Neural crest cell (in vitro differentiated cells): ENCODE measurements at places on chromosomes 7 and 10. TPM values are rescaled to one million over a fixed set of nuclear protein-coding genes. Genes with fewer than 3 reads are reported as not detected.

GRCh38 chr7:12633582-12633981 lies 53.9 kb upstream of the ARL4A start:
- H3K27ac ChIP-seq = no peak overlapping the region
- no peaks in the 10 kb centered on the region for H3K27me3 ChIP-seq
- H3K4me1 ChIP-seq = no peaks in the 10 kb centered on the region
- no peak overlapping the region for H3K4me3 ChIP-seq

DNA sequence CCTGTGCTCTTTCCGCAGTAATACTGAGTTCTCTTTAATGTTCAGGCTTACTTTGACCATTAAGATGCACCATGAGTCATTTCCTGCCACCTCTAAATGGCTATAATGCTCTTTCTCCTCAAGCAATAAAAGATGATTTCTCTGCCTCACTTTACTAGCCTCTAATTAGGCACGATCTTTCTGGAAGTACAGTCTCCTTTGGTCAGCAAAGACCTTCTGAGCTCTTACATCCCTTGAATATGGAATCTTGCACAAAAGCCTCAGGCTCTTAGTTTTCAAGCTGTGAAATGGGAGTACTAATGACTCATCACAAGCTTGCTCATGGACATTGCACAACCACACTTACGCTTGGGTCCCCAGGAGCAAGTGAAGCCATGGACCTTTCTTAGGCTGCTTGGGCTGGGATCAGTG lies 85.9 kb downstream of the FRMD4A start:
- peaks cover 9% of the 10 kb centered on the region for H3K4me1 ChIP-seq
- no peaks in the 10 kb centered on the region for H3K36me3 ChIP-seq
- H3K4me3 ChIP-seq = no peak overlapping the region
- DNase-seq = no peak
- H3K27me3 ChIP-seq = no peaks in the 10 kb centered on the region

DNA sequence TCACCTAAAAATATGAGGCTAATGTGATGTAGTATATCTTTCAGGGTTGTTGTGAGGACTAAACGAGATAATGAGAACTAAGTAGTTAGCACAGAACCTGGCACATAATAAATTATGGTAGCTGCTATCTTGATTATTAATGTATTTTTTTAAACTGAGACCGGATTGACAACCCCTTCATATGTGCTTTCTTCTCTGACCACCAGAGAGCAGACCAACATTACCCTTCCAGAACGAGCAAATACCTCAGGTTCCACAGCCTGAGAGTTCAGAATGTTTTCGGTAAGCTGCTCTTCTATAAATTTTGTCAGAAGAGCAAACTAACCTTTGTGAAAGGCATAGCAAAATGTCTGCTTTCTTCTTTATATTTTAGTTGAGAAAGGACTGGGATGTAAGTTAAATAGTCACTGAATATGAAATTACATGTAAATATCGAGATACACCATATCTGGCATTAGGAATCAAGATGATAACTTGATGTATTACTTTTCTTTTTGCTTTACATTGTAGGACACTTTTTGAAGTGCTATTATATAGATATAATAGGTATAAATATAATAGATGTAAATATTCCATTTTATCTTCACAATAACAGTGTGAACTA lies 13.6 kb upstream of the BPGM start:
- H3K27me3 ChIP-seq = peaks cover 28% of the 10 kb centered on the region
- no peaks in the 10 kb centered on the region for H3K36me3 ChIP-seq
- no peak for DNase-seq

- no peak for DNase-seq
- no peaks in the 10 kb centered on the region for H3K27me3 ChIP-seq
- peak overlapping the region; percentile 5 for H3K4me3 ChIP-seq
- peaks cover 68% of the 10 kb centered on the region for H3K4me1 ChIP-seq
- H3K27ac ChIP-seq = no peak overlapping the region
Observed at GRCh38 chr10:614139-614711, 75.2 kb downstream of the DIP2C start.

- H3K27me3 ChIP-seq = no peaks in the 10 kb centered on the region
- peaks cover 22% of the 10 kb centered on the region for H3K4me1 ChIP-seq
- H3K36me3 ChIP-seq = peaks cover 22% of the 10 kb centered on the region
- no peak for DNase-seq
Observed at GRCh38 chr7:2116989-2117591, 115.7 kb downstream of the MAD1L1 start.

DNA sequence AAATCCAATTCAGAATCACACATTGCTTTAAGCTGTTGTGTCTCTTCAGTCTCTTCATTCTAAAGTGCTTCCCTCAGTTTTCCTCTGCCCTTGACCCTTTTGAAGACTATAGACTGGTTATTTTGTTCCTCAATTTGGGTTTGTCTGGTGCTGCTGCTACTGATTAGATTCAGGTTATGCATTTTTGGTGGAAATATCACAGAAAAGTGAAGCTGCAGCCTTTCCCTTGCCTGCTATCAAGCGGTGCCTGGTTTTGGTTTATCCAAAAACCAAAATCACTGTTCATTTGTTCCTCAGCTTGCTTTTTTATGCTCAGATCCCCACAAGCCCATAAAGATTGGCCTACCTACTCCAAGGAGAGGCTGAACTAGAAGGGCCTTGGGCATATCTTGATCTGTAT lies 55.2 kb downstream of the ELMO1 start:
- H3K36me3 ChIP-seq = no peaks in the 10 kb centered on the region
- no peak for DNase-seq
- H3K27me3 ChIP-seq = no peaks in the 10 kb centered on the region
- H3K4me1 ChIP-seq = peaks cover 17% of the 10 kb centered on the region
- no peak overlapping the region for H3K4me3 ChIP-seq

Gene TSPAN15
- 11.5 and 12.3 TPM in 2 replicates for total RNA-seq

Gene ZFAND2A
- 13.6 and 14.5 TPM in 2 replicates for total RNA-seq

Gene LDB3
- total RNA-seq = 0.56 and 1.0 TPM in 2 replicates

DNA sequence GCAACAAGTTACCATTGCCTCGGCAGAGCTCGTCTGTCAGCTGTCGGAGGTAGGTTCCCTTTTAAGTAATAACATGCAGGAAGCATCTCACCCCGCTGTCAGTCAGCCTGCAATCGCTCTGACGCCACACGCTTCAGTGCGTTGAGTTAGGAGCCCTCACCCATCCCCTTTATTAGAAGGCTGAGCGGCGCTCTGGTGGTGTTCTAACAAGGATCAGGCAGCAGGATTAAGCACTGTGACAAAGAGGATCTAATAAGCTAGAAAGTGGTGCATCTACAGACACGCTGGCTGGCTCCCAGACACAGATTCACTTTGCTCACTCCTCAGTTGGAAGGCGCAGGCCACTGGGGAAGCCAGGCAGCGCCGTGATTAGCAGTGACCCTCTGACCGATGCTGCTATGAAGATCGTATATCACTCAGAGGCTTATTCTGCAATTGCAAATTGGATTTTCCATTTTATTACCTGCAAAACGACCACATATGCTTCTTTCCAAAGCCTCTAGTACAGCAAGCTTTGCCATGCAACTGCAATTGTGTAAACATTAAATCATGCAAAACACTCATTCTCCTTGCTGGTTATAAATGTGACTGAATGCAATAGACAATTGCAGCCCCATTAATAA lies 117.7 kb downstream of the RSU1 start:
- H3K4me1 ChIP-seq = peaks cover 20% of the 10 kb centered on the region
- peaks cover 4% of the 10 kb centered on the region for H3K36me3 ChIP-seq
- no peak overlapping the region for H3K27ac ChIP-seq
- DNase-seq = no peak
- H3K27me3 ChIP-seq = peaks cover 58% of the 10 kb centered on the region

Gene FGF8
- 0.82 and 0.86 TPM in 2 replicates for total RNA-seq

- no peaks in the 10 kb centered on the region for H3K27me3 ChIP-seq
- H3K36me3 ChIP-seq = no peaks in the 10 kb centered on the region
- no peak for DNase-seq
- H3K4me1 ChIP-seq = no peaks in the 10 kb centered on the region
- no peak overlapping the region for H3K4me3 ChIP-seq
- H3K27ac ChIP-seq = no peak overlapping the region
Observed at GRCh38 chr10:32234471-32234870, 112.5 kb downstream of the EPC1 start.

DNA sequence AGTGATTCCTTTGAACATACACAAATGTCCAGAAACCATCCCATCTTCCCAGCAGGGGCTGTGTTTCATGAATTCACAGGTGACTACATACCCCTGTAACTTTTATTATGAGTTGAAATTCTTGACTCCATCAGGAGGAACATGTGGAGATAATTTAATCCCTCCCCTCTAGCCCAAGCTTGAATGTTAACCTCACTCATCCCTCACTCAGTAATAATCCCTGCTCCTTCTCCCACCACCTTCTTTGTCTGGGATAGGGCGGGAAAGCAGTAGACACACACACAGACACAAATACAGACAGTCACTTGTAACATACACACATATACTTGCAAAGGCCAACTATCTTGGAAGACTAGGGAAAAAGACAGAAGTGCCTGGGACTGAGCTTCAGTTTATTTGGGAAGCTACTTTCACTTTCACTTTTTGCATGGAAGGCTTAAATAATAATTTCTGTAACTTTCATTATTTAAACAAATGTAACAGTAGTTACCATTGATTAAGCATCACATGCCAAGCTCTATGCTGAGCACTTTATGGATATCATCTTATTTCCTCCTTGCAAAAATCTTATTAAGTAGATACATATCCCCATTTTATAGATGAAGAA lies 7.3 kb downstream of the AASS start:
- H3K4me1 ChIP-seq = peaks cover 34% of the 10 kb centered on the region
- no peaks in the 10 kb centered on the region for H3K27me3 ChIP-seq
- DNase-seq = no peak
- H3K27ac ChIP-seq = no peak overlapping the region

Gene SLC26A3
- not detected in 2 replicates for total RNA-seq

- H3K36me3 ChIP-seq = no peaks in the 10 kb centered on the region
- H3K27me3 ChIP-seq = peaks cover 7% of the 10 kb centered on the region
- no peaks in the 10 kb centered on the region for H3K4me1 ChIP-seq
- no peak overlapping the region for H3K4me3 ChIP-seq
Observed at GRCh38 chr7:51428217-51428887, 111.7 kb upstream of the COBL start.

- H3K27ac ChIP-seq = no peak overlapping the region
- no peaks in the 10 kb centered on the region for H3K36me3 ChIP-seq
- H3K27me3 ChIP-seq = no peaks in the 10 kb centered on the region
- no peak for DNase-seq
- no peaks in the 10 kb centered on the region for H3K4me1 ChIP-seq
Observed at GRCh38 chr7:134176037-134176350, 48.9 kb downstream of the LRGUK start.

GRCh38 chr7:42572056-42572455 lies 335.0 kb upstream of the GLI3 start:
- H3K27ac ChIP-seq = no peak overlapping the region
- no peaks in the 10 kb centered on the region for H3K4me1 ChIP-seq
- no peak for DNase-seq
- H3K4me3 ChIP-seq = no peak overlapping the region

DNA sequence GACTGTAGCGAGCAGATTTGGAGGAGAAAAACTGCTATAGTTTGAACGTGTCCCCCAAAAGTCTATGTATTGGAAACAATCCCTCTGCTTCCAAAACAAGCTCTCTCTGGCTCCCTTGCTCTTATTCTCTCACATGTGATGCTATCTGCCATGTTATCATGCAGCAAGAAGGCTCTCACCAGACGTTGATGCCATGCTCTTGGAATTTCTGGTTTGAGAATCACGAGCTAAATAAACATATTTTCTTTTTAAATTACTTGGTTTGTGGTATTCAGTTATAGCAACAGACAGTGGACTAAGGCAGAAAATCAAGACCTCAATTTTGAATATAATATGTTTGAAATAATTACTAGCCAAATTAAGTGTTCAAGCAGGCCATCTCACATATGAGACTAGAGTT lies 17.5 kb upstream of the GNAT3 start:
- H3K4me1 ChIP-seq = no peaks in the 10 kb centered on the region
- no peak for DNase-seq
- no peak overlapping the region for H3K4me3 ChIP-seq
- H3K36me3 ChIP-seq = no peaks in the 10 kb centered on the region
- no peaks in the 10 kb centered on the region for H3K27me3 ChIP-seq

Gene PAPOLB
- 0.23 and 0.26 TPM in 2 replicates for total RNA-seq

- H3K27ac ChIP-seq = no peak overlapping the region
- H3K36me3 ChIP-seq = peaks cover 7% of the 10 kb centered on the region
- H3K27me3 ChIP-seq = no peaks in the 10 kb centered on the region
- H3K4me1 ChIP-seq = peaks cover 16% of the 10 kb centered on the region
- no peak overlapping the region for H3K4me3 ChIP-seq
Observed at GRCh38 chr10:69389827-69390490, 26.8 kb downstream of the TACR2 start.

Gene FEZF1
- not detected in 2 replicates for total RNA-seq

DNA sequence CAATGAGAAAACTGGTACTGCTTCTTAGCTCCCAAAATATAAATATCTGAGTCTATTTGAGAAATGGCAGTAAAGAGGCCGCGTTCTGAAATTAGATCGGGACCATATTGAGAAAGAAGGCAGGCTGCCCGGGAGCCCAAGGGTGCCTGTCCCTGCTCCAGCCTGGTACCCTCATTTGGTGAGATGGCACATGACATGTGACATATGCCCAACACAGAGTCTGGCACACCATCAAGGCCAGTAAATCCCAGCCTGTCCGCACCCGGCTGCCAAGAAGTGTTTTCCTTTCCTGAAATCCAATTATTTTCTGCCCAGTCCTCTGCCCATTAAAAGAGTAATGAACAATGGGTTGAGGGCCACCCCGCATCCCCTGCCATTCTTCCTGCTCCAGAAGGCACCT lies 66.4 kb downstream of the CDH23 start:
- no peak for DNase-seq
- no peaks in the 10 kb centered on the region for H3K36me3 ChIP-seq
- H3K4me1 ChIP-seq = no peaks in the 10 kb centered on the region
- no peaks in the 10 kb centered on the region for H3K27me3 ChIP-seq
- no peak overlapping the region for H3K27ac ChIP-seq
- H3K4me3 ChIP-seq = no peak overlapping the region

- no peak overlapping the region for H3K27ac ChIP-seq
- no peak overlapping the region for H3K4me3 ChIP-seq
- H3K36me3 ChIP-seq = no peaks in the 10 kb centered on the region
Observed at GRCh38 chr7:120760050-120760449, 97.9 kb downstream of the TSPAN12 start.

- no peaks in the 10 kb centered on the region for H3K36me3 ChIP-seq
- H3K4me3 ChIP-seq = no peak overlapping the region
- peaks cover 37% of the 10 kb centered on the region for H3K4me1 ChIP-seq
- H3K27ac ChIP-seq = peak overlapping the region; percentile 12
- no peaks in the 10 kb centered on the region for H3K27me3 ChIP-seq
- DNase-seq = no peak
Observed at GRCh38 chr10:10687751-10688150, 329.9 kb upstream of the CELF2 start.

DNA sequence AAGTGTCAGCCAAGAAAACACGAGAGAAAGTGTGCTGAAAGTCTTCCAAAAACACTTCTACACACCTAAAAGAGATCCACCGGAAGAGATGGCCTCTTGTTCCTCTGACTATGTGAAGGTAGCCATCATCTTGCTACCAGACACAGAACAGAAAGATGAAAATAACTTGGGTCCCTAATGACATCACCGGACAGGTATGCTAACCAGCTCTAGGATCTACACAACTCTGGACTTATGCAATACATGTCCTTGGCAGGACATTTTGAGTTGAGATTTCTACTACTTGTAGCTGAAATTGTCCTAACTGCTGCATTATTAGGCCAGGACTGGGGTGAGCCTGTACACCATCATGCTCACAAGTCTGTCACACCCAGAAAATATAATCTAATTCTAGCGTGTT lies 358.7 kb downstream of the ELMO1 start:
- H3K4me3 ChIP-seq = no peak overlapping the region
- no peaks in the 10 kb centered on the region for H3K4me1 ChIP-seq
- H3K36me3 ChIP-seq = peaks cover 3% of the 10 kb centered on the region
- no peak for DNase-seq
- H3K27ac ChIP-seq = no peak overlapping the region
- no peaks in the 10 kb centered on the region for H3K27me3 ChIP-seq

Gene CYP3A5
- not detected in 2 replicates for total RNA-seq
